ENCODE measurements at places on chromosomes 6 and 20.

DNA sequence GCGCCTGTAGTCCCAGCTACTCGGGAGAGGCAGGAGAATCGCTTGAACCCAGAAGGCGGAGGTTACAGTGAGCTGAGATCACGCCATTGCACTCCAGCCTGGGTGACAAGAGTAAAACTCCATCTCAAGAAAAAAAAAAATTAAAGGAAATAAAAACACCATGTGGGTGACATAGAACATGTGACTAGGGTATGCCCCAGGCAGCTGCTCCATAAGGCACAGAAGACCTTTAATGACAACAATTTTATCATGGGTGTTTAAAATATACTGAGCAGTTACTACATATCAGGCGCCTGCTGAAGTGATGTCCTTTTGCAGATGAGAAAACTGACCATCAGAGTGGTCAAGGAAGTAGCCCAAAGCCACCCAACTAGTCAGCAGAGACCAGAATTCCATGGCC lies 8.0 kb downstream of the PEDS1 start:
- no peak for DNase-seq

DNA sequence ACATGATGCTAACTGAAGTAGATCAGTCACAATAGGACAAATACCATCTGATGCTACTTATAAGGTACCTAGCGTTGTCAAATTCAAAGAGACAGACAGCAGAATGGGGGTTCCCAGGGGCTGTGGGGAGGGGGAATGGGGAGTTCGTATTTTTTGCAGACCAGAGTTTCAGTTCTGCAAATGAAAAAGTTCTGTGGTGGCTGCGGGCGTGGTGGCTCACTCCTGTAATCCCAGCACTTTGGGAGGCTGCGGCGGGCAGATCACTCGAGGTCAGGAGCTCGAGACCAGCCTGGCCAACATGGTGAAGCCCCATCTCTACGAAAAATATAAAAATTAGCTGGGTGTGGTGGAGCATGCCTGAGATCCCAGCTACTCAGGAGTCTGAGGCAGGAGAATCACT lies 68.1 kb downstream of the SLC22A23 start:
- DNase-seq: no peak

DNA sequence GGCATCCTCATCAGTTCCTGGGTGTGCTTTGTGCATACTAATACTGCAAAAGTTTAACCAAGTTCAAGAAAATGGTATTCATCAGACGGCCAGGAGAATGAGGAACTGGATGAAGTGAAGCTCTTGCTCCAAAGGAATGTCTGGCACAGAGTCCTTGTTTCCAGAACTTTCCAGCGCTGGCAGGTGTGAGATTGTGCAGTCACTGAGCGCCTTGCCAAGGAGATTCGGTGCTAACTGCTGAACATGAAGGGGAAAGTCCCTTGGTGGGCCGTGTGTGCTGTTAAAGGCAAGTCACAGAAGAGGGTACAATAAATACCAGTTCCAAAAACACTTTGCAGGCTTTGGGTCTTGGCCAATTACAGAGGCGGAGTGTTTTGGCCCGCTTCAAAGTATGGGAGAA lies 262.3 kb upstream of the SOX4 start:
- no peak for DNase-seq

DNA sequence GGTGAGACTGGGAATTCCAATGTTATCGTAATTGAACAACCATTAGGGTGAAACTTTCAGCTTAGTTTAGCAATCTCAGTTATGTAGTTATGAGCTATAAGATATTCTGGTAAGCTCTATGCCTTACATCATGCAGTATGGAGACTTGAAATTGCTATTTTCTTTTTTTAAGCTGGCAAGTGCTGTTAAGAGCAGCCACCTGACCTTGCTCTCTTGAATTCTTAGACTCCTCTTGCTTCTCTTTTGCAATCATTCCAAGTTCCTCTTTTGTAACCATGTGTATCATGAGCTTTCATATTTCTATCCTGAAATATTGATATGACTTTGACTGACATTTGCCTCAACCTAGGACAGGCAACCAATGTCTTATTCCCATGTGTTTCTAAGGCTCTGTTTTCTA lies 446.3 kb upstream of the SLC35B3 start:
- no peak for DNase-seq

- no peak for DNase-seq
Measured at GRCh38 chr20:64070244-64070993, 7.4 kb downstream of the TCEA2 start.

GRCh38 chr6:125749865-125750691 lies 646 bp downstream of the HEY2 start:
- DNase-seq: no peak

- no peak for DNase-seq
Measured at GRCh38 chr6:56549014-56549413, 93.7 kb downstream of the DST start.

- no peak for DNase-seq
Measured at GRCh38 chr20:4136078-4136966, 121.0 kb upstream of the RNF24 start.

DNA sequence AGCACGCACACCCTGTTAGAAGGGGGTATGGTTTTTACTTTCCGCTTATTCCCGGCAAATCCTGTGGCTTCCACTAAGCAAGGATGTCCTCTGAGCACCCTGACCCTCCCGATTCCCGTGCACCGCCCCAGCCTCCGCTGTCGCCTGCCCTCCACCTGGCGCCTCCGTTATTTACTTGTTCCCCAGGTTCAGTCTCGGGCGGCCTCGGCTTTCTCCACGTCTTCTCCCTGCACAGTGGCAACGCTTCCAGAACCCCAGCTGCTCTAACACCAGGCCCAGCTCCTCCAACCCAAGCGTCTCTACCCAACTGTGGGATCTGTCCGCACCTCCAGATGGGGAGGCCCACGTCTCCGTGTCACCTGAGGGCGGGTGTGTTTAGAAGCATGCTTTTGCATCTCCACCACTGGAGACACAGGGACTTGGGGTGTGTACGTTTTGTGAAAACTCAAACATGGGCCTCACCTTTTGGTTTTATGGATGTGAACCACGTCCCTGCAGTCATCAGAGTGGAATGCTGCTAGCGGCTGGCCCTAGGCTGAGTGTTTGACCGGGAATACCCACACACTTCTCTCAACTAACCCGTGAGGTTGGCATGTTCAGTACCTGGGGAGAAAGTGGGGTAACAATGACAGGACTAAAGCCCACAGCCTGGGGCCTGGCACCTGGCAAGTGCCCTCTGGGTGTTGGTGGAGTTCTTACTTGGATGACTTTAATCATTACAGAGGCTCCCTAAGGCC lies 79.9 kb downstream of the THBS2 start:
- no peak for DNase-seq

DNA sequence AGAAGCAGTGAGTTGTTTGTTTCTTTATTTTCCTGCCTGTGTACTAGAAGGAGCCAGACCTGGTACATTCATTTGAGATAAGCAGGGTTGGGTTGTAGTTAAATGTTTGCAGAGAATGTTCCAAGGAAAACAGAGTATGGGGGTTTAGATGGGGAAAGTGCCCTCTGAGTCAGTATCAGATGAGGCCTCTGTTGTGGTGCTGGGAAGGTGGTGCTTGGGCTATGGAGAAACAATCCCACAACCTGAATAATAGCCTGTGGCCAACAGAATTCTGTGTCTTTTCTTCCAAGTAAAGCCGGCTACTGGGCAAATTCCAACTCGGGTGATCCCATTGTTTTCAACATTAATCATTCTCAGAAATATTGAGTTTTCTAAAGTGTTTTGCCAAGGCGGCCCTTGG lies 109.3 kb downstream of the RNF144B start:
- DNase-seq: no peak

DNA sequence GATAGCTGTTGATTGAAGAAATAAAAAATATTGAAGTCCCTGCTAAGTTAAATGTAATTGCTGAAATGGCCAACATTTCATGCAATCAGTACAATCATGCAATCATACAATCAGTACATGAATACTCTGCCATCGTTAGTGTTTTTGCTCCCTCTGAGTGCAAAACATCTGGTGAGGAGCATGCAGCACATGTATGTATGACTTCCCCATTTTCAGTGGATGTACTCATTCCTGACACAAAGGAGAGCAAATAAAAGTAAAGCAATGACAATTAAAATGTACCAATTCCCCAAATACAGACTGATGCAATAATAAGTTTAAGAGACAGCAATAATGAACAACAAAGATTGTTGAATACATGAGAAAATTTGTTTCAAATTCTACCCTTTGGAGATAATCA lies 140.7 kb downstream of the PLCB1 start:
- no peak for DNase-seq

DNA sequence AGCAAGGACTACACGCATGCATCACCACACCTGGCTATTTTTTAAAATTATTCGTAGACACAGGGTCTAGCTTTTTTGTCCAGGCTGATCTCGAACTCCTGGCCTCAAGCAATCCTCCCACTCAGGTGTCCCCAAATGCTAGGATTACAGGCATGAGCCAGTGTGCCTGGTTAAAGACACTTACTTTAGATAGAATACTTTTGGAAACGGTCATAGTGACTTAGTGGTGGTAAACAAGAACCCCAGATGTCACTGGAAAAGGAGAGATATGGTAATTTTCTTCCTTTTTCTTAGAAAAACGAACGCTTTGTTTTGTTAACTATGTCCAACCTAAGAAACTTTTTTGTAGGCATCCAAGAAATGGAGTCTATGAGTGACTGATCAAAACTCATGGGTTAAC lies 137.3 kb downstream of the TFAP2B start:
- no peak for DNase-seq

DNA sequence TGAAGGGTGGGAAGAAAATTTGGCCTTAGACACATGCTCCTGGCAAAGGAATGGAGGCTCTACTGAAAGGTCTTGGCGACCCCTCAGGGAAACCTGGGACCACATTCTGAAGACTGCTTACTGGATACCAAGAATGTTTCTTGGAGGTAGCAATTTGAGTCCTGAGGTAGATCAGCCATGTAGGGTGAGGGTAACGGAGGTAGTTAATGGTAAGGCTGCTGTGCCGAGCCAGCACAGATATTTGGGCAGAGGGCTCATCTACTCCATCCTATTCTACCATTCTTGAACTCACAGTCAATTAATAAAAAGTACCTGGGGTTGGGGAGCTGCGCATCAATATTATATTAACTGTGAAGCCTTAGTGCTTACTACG lies 401 bp upstream of the PHF3 start:
- no peak for DNase-seq

- no peak for DNase-seq
Measured at GRCh38 chr20:52090035-52090434, 101.5 kb downstream of the ZFP64 start.

GRCh38 chr6:14858808-14859207 lies 387.1 kb upstream of the JARID2 start:
- no peak for DNase-seq

DNA sequence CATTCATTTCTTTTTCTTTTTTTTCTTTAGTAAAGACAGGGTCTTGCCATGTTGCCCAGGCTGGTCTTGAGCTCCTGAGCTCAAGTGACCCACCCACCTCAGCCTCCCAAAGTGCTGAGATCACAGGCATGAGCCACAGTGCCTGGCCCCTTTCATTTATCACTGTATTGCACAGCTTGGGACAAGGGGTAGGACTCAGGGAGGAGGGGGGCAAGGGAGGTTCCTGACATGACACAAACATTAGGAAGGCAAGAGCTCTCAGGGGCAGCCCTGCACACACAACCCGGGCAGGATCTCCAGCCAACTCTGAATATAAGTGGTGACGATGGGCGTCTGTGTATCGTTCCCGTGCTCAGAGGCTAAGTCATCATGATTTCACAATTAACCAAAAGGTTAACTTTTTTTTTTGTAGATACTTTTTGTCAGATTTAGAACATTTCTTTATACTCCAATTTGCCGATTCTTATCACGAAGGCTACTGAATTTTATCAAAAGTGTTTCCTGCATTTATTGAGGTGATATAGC lies 19.9 kb downstream of the SLC2A4RG start:
- no peak for DNase-seq

DNA sequence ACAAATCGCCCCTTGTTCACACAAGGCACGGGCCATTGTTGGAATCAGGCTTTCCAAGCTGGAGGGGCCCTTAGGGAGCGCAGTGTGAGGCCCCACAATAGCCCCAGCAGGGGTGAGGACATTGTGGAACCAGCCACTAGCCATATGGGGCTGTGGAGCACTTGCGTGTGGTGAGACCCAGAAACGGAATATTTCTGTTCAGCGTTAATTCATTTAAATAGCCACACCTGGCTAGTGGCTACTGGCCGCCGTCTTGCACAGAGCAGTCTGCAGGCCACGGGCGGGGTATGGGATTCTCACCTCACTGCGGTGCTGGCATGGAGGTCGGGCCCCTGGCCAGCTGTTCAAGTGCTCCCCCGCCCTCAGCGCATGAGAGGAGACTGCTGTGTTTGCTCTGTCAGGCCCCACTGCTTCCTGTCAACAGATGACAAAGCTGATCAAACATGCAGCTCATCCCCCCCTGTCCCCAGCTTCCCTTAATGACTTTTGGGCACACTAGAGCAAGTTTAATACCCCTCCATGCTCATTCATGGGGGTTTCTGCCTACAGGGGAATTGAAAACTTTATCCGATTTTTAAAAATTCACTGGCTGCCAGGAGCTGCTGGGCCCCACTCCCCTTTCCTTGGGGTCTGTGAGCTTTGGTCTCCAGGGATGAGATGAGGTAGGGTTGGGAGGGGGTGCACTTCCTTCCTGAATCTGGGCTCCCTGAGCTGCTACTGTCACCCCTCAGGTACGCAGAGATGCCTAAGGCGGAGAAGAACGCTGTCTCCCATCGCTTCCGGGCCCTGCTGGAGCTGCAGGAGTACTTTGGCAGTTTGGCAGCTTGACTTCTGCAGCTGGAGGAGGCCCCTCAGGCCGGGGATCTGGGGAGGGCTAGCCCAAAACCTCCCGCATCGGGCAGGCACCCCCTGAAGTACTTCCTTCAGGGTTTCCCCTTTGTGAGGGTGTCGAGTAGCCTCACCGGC lies 13.6 kb downstream of the ITPA start:
- DNase-seq: no peak

DNA sequence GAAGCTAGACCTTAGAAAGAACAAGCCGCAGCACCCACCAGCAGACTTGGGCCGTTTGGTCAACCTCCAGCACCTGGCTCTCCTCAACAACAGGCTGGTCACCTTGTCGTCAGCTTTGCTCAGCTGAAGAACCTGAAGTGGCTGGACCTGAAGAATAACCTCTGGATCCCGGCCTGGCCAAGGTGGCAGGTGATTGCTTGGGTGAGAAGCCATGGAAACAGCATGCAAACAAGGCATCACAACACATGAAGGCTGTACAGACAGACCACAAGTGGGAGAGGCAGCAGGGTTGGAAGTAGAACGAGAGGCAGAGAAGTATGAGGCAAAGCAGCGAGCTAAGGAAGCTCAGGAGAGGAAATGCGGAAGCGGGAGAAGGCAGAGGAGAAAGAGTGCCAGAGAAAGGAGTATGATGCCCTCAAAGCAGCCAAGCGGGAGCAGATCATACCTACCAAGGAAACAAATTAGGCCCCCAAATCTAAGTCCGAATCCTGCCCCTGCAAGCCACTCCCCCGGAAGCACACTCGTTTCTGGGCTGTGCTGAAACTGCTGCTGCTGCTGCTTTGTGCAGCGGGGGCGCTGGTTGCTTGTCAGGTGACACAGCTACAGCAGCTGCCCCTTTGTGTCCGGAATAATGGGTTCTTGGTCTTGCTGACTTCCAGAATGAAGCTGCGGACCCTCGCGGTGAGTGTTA lies 121.6 kb upstream of the LGSN start:
- no peak for DNase-seq
